ENCODE measurements at places on chromosomes 7 and 10.

DNA sequence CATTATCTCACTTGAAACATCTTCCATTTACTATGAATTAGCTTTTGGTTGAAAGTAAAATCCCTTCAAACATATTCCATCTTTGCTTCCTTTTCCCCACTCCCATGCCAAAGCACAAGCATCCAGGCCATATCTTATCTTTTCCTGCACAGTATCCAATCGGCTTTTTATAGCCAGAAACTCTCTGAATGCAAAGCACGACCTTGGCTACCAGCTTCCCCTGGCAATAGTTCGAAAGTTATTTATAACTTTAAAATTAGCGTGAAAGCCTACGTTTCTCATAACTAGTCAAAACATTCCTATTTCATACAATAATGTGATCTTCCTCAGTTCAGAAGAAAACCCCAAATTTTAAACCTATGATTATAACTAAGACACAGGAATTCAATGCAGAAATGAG lies 440 bp downstream of the CTNNA3 start:
- DNase-seq: no peak

DNA sequence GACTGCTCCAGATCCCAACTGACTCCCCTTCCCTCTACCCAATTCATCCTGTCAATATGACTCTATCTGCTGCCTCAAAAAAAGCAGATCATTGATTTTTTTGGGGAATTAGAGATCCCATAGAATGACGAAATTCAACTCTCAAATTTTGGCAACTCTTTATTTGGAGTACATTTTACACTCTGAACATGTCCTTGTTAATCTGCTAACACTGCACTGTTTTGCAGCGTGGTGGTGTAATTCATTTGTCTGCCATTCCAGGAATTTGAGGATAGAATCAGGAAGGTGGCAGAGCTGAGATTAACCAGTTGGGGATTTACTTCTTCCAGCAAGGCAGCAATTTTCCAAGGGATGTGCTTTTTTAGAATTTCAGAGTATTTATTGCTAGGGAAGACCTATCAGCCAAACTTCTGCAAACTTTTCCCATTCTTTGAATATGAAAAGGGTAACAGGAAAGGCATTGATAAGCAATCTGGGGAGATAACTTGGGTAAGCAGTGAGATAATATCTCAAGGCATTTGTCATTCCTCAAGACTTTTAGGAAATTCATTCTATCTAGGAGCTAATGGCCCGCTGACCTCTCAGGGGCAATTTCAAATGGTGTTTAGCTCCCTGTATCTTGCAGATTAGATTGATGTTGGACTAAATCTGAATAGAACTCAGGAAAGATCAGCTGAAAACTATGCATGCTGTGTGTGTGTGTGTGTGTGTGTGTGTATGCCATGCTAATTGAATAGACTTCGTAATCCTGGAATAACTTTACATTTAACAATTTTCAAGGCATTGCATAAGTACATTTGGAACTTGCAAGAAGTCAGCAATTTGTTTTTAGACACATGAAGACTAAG lies 9.7 kb downstream of the BAMBI start:
- DNase-seq: no peak

DNA sequence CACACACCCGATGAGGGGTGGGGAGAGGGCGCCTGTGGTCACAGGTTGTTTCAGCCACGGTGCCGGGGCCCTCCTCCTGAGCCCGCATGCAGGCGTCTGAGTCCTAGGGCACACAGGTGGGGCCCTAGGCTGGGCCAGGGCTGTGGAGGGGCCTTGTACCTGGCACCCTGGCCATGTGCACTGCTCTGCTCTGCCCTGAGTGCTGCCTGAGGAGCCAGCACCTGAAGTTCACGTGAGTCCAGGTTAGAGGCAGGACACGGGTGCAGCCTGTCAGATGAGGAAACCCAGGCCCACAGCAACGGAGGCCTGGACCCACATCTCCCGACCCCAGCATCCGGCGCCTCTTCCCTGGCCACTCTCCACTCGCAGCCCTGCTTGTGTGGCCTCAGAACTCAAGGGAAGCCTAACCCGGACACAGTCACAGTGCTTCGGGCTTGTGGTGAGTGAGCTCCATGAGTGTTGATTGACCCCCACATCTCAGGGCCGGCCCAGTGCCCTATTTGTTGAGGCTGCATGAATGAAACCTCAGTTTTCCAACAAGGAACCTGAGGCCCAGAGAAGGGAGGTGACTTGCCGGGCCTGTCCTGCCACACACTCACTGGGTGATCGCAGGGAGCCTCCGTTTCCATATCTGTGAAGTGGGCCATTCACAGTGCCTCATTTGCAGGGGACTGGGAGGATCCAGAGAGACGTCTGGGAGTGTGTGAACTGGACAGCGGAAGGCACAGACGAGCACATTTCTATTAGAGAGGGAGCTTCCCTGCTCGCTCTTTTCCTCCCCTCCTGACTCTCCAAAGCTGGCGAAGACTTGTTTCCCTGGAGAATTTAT lies 39.6 kb downstream of the PPIF start:
- no peak for DNase-seq

- DNase-seq: peak; percentile 42
Observed at GRCh38 chr10:30701451-30702173, 72.1 kb upstream of the LYZL2 start.

DNA sequence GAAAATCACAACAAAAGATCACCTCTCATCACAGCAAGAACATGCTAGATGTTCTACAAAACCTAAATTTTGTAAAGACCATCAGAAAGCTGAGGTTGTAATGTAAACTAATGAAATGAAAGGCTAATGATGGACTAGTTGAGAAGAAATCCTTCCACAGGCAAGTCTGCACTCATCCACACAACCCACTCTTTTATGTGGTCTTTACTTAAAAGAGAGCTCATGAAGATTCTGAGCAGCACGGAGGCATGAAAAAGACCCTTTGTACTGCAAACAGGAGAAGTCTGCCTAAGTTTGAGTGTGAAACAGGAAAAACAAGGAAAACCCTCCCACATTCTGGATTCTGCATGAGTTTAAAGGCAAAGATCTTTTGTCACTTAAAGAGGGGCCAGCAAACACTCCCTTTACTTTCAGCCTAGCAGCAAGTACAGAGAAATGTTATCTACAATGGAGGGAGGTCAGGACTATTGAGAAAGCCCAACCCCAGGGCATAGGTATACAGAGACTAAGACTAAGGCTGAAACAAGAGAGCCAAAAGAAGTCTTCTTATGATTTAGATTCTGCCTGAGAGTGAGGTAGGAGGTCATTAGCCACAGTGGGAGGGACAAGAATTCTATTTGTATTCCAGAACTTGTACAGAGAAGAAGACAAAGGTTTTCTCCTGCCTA lies 521.2 kb upstream of the TEX47 start:
- no peak for DNase-seq

GRCh38 chr10:15632456-15633091 lies 87.1 kb downstream of the ITGA8 start:
- no peak for DNase-seq

DNA sequence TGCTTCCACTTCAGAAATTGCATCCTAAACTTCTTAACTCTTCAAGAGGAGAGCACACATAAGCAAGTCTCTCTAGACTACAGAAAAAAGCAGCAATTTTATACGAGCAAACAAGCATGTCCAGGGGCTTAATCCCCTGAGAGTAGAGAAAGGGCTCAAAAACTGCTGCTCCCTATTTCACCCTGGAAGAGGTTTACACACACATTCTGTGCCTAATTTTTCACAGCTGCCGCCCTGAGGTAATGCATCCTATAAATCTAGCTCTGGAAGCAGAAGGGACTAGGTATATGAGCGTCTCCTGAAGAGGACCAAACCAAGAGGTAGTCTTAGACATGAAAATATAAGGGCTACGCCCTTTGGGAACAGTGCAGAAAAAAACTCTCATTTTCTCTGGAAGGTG lies 73.1 kb downstream of the CRPPA start:
- no peak for DNase-seq

- no peak for DNase-seq
Observed at GRCh38 chr7:73727952-73728351, 8.5 kb upstream of the STX1A start.
